ENCODE measurements at places on chromosomes 12 and 14. TPM values are rescaled to one million over a fixed set of nuclear protein-coding genes. Genes with fewer than 3 reads are reported as not detected.

Gene RPL10L
- not detected for total RNA-seq

Gene KCNC2
- not detected for total RNA-seq

Gene FAIM2
- total RNA-seq, result 0.37 TPM

Gene IFNG-AS1
- not detected for total RNA-seq

Gene TAS2R7
- not detected for total RNA-seq

Gene P2RX2
- not detected for total RNA-seq

Gene KLRG1
- total RNA-seq, result 1.1 TPM

Gene SLC5A8
- not detected for total RNA-seq
